ENCODE measurements at places on chromosomes 6 and 20.

GRCh38 chr20:24978513-24978912 is 14.0 kb downstream of the APMAP start:
- peaks cover 68% of the 10 kb centered on the region for H3K36me3 ChIP-seq
- no peak overlapping the region for H3K27ac ChIP-seq
- no peak for DNase-seq
- no peak overlapping the region for H3K4me3 ChIP-seq
- H3K4me1 ChIP-seq, result peaks cover 23% of the 10 kb centered on the region
- no peaks in the 10 kb centered on the region for H3K27me3 ChIP-seq

- H3K27me3 ChIP-seq, result no peaks in the 10 kb centered on the region
- no peak overlapping the region for H3K4me3 ChIP-seq
- no peaks in the 10 kb centered on the region for H3K4me1 ChIP-seq
- no peak overlapping the region for H3K27ac ChIP-seq
- DNase-seq, result no peak
Observed at GRCh38 chr6:21751608-21752007, 158.1 kb downstream of the SOX4 start.

DNA sequence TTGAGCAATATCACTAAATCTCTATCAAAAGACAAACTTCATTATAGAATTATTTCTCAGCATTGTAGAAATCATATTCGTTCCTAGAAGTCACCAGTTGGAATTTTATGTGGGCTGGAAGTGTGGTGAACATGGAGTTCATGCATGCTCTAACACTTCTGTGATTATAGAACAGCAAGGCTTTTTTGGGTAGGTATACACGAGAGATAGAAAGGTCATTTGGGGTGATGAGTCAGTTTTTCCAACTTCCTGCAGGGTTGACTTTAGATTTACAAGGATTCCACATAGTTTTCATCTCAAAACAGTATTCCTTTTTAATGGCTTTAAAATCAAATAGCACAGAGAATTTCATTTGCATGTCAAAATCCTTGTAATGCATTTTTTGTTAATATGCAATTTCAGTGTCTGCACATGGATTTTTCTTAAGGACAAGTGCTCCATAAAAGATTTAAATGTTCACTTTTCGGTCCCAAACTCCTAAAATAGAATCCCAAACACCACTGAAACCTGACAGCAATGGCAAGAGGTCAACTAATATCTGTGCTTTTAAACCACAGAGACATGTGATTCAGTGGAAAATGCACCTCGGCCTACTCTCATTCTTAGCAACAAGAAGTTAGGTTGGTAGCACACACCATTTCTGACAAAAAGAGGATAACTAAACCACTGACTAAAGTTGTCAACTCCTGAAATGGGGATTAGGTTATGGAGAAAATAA is 211.0 kb downstream of the MOXD1 start:
- no peaks in the 10 kb centered on the region for H3K27me3 ChIP-seq
- no peak overlapping the region for H3K27ac ChIP-seq
- H3K4me1 ChIP-seq, result no peaks in the 10 kb centered on the region
- DNase-seq, result no peak
- H3K36me3 ChIP-seq, result no peaks in the 10 kb centered on the region
- H3K4me3 ChIP-seq, result no peak overlapping the region

- no peak for DNase-seq
- peaks cover 26% of the 10 kb centered on the region for H3K36me3 ChIP-seq
- H3K27me3 ChIP-seq, result no peaks in the 10 kb centered on the region
- peaks cover 2% of the 10 kb centered on the region for H3K4me1 ChIP-seq
- H3K4me3 ChIP-seq, result no peak overlapping the region
Observed at GRCh38 chr6:125853168-125853567, 62.4 kb downstream of the NCOA7 start.

DNA sequence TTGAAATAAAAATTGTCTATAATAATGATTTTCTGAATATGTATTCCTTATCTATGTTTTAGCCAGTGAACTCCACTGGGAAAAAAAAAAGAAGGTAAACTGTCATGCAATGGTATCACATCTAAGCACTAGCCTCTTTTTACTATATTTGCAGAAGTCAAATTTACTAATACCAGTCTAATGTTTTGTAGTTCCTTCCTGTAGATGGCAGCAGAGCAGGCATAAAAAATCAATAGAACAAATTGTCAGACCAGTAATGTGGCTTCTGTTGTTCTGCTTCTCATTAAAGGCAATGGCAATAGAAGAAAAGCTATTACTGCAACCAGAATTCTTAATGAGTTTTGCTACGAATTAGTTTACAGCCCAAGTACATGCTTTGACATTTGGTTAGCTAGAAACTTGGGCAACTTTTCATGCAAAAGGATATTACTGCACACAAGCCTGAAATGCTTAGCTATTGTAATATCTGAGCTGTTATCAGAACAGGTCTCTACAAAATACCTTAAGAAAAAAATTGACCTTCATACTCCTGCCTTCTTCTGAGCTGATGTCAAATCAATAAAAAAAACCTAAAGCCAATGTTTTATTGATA is 476.9 kb downstream of the KHDRBS2 start:
- no peaks in the 10 kb centered on the region for H3K27me3 ChIP-seq
- H3K27ac ChIP-seq, result no peak overlapping the region
- DNase-seq, result peak; percentile 77
- H3K36me3 ChIP-seq, result no peaks in the 10 kb centered on the region
- no peak overlapping the region for H3K4me3 ChIP-seq

DNA sequence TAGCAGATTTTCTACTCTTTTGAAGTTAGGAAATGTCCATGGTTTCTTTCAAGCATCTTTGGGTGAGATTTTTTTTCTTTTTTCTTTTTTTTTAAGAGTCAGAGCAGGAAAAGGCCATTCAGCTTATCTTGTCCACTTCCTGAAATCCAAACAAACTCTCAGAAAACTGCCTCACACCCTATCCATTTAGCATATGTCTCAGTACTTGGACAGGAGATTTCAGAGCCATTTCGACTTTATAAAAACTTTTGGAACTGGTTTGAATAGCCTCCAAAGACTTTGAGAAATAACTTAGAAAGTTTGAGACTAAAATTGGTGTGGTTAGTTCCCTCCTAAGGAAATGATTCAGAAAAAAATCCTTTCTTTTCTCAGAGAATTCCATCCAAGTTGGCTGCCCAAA is 125.1 kb downstream of the MYLK4 start:
- no peak for DNase-seq
- H3K4me3 ChIP-seq, result no peak overlapping the region
- H3K27me3 ChIP-seq, result no peaks in the 10 kb centered on the region
- H3K27ac ChIP-seq, result no peak overlapping the region

- no peaks in the 10 kb centered on the region for H3K27me3 ChIP-seq
- H3K36me3 ChIP-seq, result no peaks in the 10 kb centered on the region
- no peak for DNase-seq
- H3K27ac ChIP-seq, result no peak overlapping the region
- no peak overlapping the region for H3K4me3 ChIP-seq
Observed at GRCh38 chr6:54130179-54130578, 18.9 kb downstream of the MLIP start.

DNA sequence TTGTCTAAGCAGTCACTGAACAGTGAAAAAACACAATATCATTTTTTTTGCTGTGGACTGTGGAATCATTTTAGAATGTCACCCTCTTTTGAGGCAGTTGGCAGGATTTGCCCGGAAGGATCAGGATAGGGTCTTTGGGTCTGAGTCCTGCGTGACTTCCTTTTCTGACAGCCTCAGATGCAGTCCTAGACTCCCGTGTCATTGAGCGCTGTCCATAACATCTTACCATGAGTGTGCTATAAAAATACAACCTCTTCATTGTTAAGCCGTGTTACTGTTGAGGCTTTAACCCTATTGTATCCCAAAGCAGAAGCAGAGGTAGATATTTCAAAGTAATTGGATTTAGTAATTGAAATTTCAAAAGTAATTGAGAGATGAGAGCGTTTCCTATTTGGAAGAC is 30.6 kb downstream of the ARID1B start:
- H3K4me1 ChIP-seq, result peaks cover 8% of the 10 kb centered on the region
- no peak overlapping the region for H3K4me3 ChIP-seq
- H3K27ac ChIP-seq, result no peak overlapping the region
- peaks cover 2% of the 10 kb centered on the region for H3K36me3 ChIP-seq
- DNase-seq, result peak; percentile 14

- H3K4me1 ChIP-seq, result no peaks in the 10 kb centered on the region
- DNase-seq, result no peak
- no peaks in the 10 kb centered on the region for H3K36me3 ChIP-seq
- H3K4me3 ChIP-seq, result no peak overlapping the region
- no peaks in the 10 kb centered on the region for H3K27me3 ChIP-seq
Observed at GRCh38 chr6:1993042-1993441, 252.4 kb downstream of the GMDS start.

DNA sequence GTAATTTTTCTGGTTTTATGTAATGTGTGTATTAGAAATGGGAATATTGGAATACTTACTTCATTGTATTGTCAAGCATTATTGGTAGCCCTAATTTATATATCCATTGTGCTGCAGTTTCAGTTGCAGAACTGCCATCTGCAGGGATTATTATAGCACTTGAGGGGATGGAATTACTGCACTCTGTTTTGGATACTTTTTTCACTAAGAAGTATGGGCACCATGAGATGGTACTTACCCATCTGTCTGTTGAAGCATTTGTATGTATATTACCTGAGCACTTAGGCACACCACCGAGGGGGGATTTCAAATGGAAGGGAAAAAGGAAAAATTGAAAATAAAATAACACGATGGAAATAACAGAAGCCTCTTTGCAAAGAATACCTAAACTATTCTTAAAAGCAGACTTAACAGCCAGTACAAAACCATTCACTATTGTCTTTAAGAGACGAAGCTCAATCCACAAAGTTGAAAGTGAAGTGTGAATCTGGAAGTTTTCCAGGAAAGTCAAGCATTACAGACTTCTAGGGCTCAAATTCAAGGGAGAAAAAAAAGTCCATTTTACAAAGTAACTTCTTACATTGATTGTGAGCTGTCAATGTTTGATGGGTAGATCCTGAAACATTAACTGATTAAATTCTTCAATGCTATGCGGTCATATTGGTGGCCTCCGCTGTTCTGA is 318.7 kb downstream of the SOX4 start:
- H3K27ac ChIP-seq, result no peak overlapping the region
- no peak for DNase-seq
- no peak overlapping the region for H3K4me3 ChIP-seq
- peaks cover 9% of the 10 kb centered on the region for H3K36me3 ChIP-seq

DNA sequence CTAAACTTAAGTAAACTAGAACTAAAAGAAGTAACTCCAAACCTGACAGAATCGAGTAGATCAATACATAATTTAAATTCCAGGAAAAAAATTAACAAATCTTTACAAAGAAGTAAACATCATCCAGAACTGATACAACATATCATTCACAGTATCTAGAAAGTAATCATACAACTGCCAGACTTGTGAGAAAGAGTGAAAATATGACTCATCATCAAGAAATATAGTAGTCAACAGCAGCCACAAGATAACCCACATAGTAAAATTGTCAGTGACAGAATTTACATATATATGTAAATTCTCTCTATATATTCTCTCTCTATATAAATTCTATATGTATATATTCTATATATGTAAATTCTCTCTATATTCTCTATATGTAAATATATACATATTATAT is 242.8 kb upstream of the RGS17 start:
- H3K27me3 ChIP-seq, result no peaks in the 10 kb centered on the region
- no peak for DNase-seq
- H3K36me3 ChIP-seq, result no peaks in the 10 kb centered on the region
- no peak overlapping the region for H3K27ac ChIP-seq
- H3K4me3 ChIP-seq, result no peak overlapping the region

- H3K4me3 ChIP-seq, result no peak overlapping the region
- no peak for DNase-seq
- no peak overlapping the region for H3K27ac ChIP-seq
- no peaks in the 10 kb centered on the region for H3K27me3 ChIP-seq
Observed at GRCh38 chr6:90646940-90647339, 60.1 kb upstream of the MAP3K7 start.

All from common myeloid progenitor, CD34-positive (primary cell).